Amygdala (tissue), 56 donors: ENCODE measurements at places on chromosomes 16 and 17.

DNA sequence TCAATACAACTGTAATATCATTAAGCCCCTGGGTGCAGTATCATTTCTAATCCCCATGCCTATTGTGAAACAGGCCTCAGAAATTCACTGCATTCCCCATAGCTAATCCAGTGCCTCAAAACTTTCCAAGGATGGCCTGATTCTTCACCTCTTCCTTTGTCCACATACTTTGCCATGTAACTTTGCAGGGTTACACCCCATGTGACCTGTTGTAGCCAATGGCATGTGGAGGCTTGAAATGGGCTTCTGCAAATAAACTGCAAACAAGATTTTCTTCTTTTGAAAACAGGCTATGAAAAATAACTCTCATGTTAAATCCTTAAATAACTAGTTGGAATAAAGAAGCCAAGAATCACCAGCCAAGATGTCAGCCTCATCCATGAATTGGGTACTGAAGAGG lies 35.9 kb downstream of the ABCA10 start:
- no peak for DNase-seq

DNA sequence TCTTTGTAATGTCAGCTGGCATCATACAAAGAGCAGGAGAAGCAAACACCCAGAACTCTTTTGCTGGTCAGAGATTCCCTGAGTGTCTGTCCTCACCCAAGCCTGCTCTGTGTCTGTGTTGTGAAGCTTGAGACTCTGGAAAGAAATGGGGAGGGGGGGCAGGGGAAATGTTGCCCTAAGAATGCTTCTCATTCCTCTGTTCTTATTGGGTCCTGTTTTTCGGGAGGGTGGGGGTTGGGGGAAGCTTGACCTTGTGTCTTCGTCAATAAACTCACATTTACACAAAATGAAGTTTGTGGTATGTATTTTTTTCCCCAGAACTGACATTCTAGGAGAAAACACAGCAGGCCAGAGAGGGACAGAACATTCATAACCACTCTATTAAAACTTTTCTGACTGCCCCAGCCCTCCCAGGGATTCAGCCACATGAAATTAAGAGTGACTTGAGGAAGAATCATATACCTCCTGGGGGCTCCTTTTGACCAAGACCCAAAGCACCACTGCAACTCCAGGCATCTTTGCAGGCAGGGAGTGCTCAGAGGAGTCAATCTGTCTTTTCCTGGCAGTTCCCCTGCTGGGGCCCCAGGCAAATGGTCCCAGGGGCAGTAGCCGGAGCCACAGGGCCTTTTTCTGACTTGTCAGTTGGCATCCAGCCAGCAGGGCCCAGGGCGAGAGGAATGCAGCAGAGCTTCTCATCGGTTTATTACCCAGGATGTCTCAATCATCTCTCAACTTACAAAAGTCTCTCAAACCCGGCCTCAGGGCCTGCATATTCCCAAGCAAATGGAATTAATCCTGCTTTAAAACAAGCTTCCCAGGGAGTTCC lies 5.1 kb upstream of the RASL10B start:
- DNase-seq = no peak

DNA sequence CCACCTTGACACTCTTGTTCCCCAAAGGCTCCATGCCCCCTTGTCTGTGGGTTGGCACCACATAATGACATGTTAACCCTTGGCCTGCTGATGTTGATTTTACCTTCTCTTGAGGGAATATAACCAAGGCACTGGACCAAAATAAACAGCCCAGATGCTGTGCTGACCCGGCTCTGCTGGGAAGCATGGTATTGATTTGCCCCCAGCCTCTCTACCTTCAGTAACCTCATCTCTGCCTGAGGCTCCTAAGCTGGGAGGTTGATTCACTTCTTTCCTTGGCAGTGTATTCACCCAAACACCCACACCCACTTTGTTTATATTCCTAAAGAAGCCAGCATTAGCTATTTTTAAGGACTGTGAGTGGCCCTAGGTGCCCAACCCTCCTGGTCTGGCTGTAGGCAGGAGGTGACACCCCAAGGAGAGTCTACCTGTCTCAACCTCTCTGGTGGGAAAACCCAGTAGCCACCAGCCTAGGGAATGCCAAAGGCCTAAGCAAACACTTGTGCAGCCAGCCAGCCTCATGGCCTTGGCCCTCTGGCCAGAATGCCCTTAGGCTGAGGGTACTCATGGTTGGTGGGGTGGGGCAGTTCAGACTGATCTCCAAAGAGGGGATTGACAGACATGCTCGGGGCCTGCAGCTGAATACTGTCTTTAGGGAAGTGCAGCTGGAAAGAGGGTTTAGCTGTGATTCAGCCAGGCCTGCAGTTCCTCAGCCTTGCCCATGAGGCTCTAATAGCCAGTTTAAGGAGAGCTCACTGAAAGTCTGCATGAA lies 42.7 kb downstream of the GNAO1 start:
- DNase-seq = no peak

DNA sequence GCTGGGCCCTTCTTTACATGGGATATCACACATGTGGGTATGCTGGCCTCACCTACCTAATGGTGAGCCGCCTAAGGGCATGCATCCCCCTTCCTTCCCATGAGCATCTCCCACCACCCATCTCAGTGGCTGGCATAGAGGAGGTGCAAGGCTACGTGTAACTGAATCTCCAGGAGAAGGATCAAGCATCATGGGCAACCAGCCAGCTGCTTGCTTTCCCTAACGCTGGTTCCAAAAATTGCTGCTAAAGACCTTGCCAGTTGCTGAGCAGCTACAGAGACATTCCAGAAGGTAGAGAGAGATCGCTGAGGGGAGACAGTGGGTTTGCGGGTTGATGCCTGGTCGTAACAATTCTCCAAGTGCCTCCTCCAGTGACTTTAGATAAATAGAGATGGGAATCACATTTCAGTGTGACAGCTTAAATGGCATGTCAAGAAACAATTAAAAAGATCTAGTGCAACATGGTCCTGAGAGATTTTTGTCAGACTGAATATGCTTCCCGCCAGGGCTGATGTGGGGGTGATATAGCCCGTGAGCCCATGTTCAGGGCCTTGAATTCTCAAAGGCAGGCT lies 378.4 kb upstream of the CDH5 start:
- DNase-seq = no peak

- DNase-seq = no peak
Observed at GRCh38 chr16:1053700-1054368, 18.7 kb upstream of the SSTR5 start.
